ENCODE measurements at places on chromosomes 2 and 18.
A peak's percentile ranks its signal among the peaks of the same experiment; 100 is the strongest.

DNA sequence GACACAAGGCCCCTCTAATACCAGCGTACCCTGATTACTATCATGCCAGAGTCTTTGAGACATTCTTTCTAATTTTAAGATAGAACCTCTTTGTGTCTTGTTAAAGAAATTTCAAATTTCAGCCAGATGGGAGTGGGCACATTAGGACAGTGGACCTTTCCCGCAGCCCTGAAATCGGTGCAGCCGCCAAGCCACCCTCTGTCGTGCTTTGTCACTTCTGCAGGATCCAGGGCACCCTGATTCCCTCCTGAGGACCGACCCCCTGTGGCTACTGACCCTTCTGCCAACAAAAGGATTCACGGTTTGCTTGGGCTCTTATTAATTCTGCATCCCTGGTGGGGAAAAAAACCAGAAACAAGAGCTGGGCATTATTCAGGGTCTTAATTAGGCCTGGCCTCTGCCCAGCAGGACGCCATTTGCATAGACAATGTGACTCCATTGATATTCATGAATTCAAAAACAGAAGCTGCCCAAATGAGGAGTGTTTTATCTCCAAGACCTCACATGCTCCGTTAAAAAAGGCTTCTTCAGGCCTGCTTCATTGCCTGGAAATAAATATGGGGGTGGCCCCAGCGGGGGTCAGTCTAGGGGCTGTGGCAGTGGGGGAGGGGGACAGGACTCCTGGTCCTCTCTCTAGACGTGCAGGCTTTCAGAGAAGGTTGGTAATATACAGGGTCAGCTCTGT, 116.9 kb downstream of the ALPK2 start:
- no peak for DNase-seq

GRCh38 chr2:149353421-149353820, 23.0 kb downstream of the LYPD6 start:
- no peak for DNase-seq

DNA sequence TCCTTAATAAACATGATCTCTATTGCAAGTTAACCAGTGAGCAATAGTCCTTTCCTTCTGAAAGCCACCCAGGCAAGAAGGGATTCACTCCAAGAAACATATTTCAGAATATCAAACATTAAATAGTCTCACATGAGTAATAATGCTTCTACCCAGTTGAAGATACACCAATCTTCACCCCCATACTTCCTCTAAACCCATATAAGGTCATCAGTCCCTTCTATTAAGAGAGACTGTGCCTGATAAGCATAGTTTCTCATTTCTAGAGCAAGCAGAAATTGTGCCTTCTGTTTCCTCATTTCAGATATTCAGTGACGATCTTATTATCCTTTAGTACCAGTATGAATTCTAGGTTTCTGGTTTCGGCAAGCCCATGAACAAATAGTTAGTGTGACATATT, 64.6 kb downstream of the DSEL start:
- DNase-seq = no peak

DNA sequence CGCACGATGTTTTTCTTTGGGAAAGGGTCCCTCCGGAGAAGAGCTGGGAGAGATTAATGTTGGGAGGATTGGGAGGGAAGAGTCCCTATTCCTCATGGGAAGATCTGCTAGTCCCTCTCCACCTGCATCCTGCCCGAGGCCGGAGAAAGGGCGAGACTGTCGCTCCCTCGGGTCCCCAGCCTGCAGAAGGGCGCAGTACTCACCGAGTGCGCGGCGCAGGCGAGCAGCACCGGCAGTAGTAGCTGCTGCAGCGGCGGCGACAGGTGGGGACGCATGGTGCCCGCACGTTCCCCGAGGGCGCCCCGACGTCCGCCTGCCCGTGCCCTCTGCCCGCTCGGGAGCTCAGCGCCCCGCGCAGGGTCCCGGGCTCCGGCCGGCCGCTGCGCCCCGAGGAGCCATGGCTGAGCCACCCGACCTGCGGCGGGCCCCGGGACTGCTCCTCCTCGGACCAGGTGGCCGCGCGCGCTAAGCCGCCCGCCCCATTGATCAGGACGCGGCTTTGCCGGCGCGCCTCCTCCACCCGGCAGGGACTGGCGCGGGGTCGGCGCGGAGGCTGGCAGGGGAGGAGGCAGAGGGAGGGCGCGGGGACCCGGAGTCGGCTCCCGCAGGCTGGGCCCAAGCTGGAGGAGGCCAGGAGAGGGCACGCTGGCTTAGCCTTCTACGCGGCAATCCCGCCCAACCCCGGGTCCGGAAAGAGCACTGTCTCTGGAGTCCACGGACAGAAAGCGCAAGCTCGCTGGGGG, at the start of gene SCTR:
Gene SCTR, minus strand, starts transcription at position 532 of the 743 bp plus-strand sequence. Its CDS starts 257 bp downstream, at position 275.
- DNase-seq = no peak

GRCh38 chr2:63463142-63463541, 125.1 kb downstream of the WDPCP start:
- no peak for DNase-seq

DNA sequence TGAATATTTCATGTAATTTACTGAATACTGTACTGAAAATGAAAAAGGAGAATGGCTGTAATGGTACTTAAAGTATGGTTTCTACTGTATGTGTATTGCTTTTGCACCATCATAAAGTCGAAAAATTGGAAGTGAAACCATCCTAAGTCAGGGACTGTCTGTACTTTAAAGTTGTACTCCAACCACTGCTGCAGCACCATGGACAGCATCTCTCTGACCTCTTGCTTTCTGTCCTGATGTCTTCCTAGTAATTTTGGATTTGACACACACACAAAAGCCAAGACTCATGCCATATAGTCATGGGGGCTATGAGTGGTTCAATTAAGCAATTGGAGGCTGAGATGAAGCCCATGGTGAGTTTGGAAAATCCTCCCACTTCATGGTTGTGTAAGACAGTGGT, 256.3 kb upstream of the PKDCC start:
- peak; percentile 38 for DNase-seq

GRCh38 chr2:44779793-44780192, 161.7 kb upstream of the SIX3 start:
- no peak for DNase-seq

DNA sequence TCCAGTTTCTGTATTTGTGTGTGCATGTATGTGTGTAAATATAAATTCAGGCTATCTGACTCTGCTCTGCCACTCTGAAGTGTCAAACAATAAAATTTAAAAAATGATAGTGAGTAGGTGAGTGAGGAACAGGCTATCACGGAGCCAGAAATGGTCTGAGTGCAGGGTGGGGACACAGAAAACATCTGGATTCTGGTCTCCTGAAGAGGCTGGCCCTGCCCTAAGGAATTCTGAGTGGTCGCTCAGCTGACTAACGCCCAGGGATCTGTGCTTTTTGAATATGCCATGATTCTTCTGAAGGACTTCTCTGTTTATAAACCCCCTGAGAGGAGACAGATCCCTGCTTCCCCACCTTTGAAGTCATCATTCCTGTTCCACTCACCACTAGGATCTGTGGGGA, 353.9 kb upstream of the GYPC start:
- DNase-seq = no peak

DNA sequence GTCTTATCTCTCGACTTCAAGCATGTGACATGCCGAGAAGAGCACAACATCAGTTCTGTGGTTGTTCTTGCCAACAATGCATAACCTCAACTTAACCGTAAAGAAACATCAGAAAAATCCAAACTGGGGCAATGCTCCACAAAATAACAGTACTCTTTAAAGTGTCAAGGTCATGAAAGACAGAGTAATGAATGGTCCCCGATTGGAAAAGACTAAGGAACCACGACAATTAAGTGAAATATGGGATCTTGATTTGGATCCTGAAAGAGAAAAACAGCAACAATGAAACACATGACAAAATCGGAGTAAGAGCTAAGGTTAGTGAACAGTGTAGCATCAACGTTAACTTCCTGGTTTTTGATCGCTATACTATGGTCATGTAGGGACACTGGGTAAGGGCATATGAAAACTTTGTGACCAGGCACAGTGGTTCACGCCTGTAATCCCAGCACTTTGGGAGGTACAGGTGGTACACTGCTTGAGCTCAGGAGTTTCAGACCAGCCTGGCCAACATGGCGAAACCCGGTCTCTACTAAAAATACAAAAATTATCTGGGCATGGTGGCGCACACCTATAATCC, 55.2 kb downstream of the UNC50 start:
- no peak for DNase-seq

GRCh38 chr18:12703664-12704063, 822 bp downstream of the PSMG2 start:
- no peak for DNase-seq

DNA sequence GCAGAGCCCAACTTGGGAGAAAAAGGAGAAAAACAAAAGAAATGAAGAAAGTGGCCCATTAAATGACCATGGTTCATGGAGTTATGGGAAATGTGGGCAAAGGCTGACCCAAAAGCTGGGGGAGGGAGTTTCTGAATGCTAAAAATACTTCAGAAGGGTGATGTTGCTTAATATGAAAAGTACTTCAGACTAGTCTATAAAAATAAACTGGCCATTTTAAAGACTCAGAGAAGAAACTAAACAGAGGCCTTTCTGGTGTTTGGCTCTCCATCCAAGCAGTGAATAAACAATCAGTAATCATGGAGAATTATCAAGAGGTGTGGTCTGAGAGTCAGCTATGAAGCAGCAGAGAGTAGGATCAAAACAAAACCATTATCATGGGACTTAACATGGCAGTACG, 160.8 kb upstream of the MAPRE2 start:
- DNase-seq = no peak

DNA sequence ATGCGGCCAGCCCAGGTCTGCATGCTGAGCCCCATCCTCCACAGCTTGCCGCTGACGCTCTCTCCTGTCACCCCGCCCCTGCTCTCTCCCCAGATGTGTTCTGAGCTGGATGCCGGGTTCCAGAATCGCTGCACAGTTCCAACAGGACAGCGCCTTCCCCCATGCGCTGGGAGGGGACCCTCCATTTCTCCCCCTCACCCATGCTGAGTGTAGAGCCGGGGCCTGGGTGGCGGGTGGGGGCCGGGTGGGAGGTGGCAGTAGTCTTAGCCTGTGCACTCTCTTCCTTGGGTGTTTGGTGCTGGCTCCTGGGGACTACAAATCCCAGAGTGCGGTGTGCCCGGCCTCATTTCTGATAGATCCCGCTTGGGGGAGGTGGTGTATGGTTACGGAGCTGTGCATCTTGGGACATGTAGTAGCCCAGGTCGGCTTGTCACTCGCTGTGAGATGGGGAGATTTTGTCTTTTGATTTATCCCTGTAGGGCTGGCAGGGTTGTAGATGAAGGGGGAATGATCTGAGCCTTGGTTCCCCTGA, 6.8 kb downstream of the DNAJB2 start:
- no peak for DNase-seq

GRCh38 chr2:19576411-19576810, 218.0 kb upstream of the OSR1 start:
- DNase-seq = no peak

DNA sequence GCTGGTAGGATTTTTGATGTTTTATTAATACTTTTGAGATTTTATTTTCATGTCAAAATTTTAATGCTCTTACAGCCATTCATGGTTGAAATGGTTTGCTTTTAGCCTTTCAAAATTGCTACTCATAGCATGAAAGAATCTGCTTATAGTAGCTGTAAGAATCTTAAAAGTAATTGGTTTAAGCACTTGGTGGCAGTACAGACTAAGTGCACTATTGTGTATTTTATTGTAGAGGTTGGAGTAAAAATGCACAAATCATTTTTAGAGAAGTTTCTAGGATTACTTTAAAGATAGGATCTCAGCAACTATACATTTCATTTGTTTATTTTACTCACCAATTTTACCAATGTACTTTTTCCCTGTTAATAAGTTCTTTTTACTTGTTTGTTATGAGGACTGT, 205.8 kb downstream of the SPAG16 start:
- no peak for DNase-seq

- DNase-seq = no peak
Observed at GRCh38 chr18:9695605-9696004, 12.5 kb upstream of the RAB31 start.

- DNase-seq = no peak
Observed at GRCh38 chr2:201880993-201881611, 74.8 kb downstream of the CDK15 start.

DNA sequence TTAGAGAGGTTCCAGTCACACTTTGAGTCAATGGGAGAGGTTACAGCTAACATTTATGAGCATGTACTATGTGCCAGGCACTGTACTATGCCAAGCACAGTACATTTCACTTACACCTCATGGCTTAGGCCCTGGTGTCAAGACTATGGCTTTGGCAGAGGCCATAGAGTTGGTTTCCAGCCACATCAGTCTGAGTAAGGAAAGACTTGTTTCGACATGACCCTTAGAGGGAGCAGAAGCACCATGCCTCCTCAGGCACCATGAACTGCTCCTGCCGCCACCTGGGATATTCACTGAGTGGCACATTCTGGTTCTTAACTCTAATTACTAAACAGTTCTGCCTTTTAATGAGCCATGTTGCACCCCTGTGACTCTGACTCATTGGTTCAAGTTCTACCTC, 12.7 kb downstream of the DGUOK start:
- no peak for DNase-seq

DNA sequence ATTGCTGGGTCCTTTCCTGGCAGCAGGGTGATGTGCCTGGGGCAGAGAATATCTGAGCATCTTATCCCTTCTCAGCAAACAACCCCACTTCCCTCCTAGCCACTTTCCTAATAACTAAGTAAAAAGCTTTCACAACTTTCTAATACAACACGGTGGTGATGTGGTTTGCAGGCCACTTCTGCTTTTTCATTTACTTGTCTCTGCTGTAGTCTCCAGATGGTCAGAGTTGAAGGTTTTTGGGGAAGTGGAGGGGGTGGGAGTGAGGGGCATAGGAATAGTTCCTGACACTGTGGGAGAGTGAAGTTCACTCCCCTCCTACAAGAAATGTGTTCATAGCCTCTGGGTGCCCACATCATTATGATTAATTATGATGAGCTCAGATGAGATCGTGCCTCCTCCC, 11.6 kb downstream of the OXER1 start:
- no peak for DNase-seq

GRCh38 chr2:235926229-235926628, 242.0 kb downstream of the GBX2 start:
- no peak for DNase-seq

DNA sequence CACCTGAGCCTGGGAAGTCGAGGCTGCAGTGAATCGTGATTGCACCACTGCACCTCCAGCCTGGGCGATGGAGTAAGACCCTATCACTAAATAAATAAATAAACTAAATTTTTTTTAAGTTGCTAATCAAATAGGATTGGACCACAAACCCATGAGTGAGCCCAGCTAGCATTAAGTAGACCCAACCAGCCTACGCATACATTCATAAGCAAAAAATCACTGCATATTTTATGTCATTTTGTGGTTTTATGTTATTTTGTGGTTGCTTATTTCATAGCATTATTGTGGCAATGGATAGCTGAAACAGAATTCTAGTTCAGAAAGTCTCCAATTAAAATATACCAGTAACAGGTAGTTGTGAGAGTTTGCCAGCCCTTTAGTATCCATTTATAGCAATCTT, 29.1 kb upstream of the ZC3H15 start:
- no peak for DNase-seq

Measured in mucosa of gallbladder (tissue), 1 donor.